ENCODE measurements at places on chromosomes 2 and 18.

- no peak for DNase-seq
These were observed 12.9 kb downstream of the FHL2 start for GRCh38 chr2:105385731-105386540.

DNA sequence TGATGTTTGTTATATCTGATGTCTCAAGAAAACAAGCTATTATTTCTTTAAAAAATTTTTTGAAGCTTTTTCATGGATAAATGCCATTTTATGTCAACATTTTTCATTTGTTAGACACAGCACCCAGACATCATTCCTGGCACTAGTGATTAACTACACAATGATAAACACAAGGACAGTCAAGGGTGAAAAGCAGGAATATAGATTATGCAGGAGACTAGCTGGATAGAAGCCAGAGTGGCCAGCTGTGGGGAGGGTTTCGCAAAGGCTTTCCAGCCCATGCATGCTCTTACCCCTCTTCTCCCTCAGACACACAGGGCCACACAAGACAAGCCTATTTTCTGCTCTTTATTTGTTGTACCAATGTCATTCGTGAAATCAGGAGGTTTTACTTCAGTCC is 127.1 kb upstream of the TTC39C start:
- no peak for DNase-seq

DNA sequence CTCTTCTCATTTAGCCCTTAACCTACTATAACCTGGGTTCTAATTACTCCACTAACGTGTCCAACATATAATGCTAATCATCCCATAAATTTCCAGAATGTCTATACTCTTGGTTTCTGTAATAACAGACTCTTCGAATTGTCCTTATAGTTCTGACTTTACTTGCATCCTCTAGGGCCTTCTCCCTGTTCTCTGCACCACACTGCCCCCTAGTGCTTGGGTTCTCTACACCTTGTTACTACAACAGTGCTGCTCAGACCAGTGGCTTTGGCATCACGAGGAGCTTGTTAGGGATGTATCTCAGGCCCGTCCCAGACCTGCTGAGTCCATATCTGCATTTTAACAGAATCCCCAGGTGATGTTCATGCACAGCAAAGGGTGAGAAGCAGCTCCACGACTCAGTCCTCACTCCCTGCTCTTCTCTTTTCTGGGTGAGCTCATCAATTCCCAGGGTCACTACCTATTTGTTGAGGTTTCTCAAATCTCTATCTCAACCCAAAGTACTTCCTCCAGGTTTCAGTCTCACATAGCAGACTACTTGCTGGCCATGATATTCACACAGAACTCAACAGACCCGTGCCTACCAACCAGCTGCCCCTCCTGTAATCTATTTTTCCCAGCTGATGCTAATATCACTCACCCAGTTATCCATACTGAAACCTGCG is 14.5 kb upstream of the DDX1 start:
- DNase-seq = peak; percentile 58

DNA sequence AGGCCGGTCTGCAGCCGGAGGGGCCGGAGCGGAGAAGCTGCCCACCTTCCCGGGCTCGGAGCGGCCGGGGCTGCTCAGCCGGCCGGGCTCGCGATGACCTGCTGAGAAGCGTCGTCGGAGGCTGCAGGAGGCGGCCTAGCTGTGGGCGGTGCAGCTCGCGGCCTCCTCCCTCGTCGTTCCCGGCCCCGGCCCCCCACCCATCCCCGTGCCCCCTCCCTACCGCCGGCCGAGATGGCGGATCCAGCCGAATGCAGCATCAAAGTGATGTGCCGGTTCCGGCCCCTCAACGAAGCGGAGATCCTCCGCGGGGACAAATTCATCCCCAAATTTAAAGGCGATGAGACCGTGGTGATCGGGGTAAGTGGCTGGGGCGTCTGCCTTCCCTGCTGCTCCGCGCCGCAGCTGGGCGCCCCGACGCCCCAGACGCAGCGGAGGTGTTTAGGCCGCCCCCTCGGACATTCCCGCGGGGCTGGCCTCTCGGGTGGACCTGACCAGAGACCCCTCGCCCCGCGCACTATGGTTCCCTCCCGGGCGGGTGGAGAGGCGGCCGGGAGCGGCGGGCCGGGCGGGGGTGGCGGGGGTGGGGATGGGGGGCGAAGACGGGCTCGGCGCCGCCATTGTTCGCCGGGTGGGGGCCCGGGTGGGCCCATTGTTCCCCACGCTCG is 492 bp downstream of the KIF5C start:
- no peak for DNase-seq

DNA sequence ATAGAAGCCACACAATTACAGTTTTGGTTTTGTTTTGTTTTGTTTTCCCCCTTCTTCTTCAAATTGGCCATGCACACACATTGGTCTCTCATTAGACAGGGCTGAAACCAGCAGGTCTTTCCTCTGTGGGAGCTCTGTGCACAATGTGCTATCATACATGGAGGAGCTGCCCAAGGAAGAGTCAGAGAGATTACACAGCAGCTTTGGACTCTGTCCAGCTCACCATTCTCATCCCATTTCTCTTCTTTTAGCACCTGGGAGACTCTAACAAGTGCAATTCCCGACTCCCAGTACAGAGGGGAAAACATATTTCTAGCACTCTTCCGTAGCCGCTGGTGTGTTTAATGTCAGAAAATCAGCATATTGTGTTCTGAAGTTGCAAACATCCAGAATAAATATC is 29.4 kb downstream of the POU3F3 start:
- no peak for DNase-seq

DNA sequence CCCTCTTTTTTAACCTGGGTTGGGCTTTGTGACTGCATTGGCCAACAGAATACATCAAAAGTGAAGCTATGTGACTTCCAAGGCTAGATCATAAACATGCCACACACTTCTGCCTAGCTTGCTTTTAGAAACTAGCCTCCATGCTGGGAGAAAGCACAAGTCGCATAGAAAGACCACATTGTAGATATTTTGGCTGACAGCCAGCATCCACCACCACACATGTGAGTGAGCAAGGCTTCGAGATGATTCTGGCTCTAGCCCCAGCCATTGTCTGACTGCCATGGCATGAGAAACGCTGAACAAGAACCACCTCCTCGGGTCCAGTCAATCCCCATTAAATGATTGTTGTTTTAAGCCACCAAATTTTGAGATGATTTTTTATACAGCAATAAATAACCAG is 66.8 kb upstream of the STPG4 start:
- DNase-seq = no peak

GRCh38 chr18:48597110-48597509 is 58.3 kb downstream of the CTIF start:
- no peak for DNase-seq

- no peak for DNase-seq
These were observed 66.1 kb upstream of the ID2 start for GRCh38 chr2:8615576-8616281.

GRCh38 chr2:142892715-142893114 is 15.3 kb downstream of the KYNU start:
- no peak for DNase-seq

- DNase-seq = no peak
These were observed 132.1 kb downstream of the CABLES1 start for GRCh38 chr18:23267447-23267776.

Measured in hindlimb muscle (tissue), 1 donor.